Kidney (tissue), 22 donors: ENCODE measurements at places on chromosomes 5 and 9.

DNA sequence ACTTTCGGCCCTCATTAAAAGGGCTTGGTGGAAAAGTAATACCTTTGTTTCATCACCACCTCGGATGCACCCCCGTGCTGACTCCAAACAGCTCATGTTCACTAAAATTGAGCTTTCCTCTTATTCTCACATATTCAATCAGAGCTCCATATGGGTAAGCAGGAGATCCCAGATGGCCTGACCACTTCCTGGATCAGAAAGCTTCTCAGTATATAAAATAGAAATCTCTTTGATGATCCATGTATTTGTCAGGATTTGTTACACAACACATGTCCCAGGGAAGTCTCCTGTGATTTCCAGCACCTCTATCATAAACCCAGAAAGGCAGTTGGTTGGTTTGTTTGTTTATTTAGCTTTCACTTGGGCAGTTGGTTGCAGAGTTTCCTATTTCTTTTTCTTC is 402.0 kb downstream of the MLLT3 start:
- DNase-seq: no peak

GRCh38 chr5:139669662-139670368 is 21.7 kb downstream of the CXXC5 start:
- peak; percentile 90 for DNase-seq

DNA sequence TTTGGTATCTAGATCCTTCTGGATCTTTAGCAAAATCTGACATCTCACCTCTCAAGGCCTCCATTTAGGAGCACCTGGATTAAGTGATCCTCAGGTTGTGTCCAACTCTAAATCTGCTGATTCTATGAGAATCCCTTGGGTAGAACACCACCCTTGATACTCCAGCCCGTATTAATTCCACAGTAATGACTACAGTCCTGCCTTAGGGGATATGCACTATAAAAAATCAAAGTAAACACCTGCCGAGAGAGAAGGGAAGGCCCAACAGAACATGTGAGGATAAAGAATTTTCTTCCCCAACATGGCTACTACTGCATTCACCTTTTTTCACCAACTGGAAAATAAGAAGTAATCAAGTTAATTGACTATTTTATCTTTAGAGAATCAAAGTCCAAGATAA is 27.6 kb downstream of the DAP start:
- no peak for DNase-seq

GRCh38 chr9:126991183-126991582 is 76.6 kb downstream of the RALGPS1 start:
- DNase-seq: no peak
